ENCODE measurements at places on chromosomes 2 and 18.

DNA sequence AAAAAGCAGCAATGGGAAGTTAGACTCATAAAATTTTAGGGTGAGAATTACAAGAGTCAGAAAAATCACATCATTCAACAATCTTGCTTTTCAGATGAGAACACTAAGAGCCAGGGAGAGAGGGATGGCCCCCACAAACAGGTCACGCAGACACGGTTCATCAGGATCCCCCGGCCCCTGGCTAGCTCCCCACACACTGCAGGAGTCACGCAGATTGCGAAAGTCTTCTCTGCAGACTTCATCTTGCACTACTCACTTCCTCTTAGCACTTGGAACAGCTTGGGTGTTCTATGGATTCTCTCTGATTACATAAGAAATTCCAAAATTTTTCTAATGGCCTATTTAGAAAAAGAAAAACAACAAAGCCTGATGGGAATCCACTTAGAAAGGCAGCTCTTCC, 21.6 kb upstream of the SULT1C2 start:
- DNase-seq: no peak

GRCh38 chr18:10465174-10465939, 10.9 kb downstream of the APCDD1 start:
- DNase-seq: no peak

- no peak for DNase-seq
Observed at GRCh38 chr2:33371304-33372090, 105.0 kb upstream of the RASGRP3 start.

GRCh38 chr2:39024833-39025232, 96.0 kb downstream of the SOS1 start:
- no peak for DNase-seq

DNA sequence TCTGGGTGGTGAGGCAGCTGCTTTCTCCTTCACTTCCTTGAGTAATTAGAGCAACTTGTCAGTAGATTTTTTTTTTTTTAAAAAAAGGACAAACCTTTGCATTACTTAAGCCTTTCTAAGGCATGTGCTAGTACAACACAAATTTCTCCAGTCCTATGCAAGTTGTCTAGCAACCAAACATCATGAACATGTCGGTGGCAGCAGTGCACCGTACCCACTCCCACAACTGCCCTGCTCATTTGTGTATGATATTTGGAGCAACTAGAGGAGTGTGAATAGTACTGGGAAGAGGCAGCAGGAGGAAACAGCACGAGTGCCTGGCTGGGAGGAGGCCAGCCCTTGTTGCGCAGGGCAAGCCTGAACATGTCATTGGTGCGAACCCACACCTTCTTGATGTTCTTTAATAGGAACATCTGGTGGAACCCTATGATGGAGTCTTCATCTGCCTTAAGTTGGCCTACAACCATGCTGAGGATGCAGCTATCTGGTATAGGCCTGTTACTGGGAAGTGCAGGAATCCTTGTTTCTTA, 238.3 kb downstream of the TDRD15 start:
- no peak for DNase-seq

DNA sequence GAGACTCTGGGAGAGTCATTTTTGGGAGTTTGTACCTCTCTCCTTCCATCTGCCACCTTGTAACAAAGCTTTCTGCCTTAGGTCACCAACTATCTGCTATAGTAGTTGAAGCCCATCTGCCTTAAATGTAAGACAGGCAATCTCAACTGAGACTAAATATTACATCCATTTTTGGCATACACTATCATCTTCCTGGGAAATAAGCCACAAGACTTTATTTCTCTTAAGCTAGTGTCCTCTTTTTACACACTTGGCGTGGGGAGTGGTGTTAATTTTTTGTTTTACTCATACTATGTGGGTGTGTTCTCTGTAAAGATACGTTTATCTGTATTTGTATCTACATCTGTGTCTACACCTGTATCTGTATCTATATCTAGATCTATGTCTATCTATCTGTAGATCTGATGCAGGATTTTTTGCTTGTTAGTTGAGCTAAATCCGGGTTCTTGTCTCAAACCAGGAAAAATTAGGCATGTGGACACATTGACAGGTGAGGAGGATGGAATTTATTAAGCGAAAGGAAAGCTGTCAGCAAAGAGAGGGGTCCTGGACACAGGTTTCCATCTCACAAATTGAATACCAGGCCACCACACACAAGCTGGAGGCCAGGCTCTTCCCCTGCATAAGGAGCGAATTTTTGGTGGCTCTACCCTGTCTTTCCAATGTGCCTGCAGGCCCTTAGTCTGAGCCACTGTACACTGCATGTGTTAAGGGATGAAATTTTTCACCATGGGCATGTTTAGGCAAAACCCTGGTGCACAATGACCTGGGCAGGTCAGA, 64.8 kb upstream of the RND3 start:
- DNase-seq: no peak

DNA sequence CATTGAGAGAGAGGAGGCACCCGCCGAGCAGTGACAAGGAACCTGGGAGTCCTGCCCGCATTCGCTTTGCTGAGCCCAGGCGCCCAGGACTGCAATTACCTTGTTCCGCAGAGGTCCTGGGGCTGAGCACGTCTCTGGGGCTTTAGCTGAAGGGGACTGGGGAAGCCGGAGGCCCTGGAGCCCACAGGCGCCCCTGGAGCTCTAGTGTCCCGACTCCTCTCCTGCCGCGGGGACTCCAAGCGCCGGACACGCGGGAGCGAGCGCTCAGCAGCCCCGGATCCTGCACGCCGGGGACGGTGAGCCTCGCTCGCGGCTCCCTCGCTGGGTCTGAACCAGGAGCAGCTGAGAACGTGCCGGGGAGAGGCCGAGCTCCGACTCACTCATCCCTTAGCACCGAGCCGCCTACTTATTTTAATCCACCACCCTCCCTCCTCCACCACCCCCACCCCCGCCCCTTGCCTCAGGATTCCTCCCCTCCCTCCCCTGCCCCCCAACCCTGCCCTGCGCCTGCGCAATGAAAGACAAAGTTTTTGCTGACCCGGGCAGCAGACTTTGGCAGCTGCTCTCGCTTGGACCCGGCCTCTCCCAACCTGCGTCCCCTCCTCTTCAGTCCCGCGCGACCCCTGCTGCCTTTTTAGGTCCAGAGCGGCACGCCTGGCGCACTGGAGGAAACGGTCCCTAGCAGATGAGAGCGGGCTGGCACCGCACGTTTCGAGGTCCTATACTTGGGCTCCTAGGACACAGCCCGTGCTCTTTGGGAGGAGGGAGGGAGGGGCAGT, at the start of gene OSR1:
Gene OSR1 (minus strand): TSS at position 382 of the 779 bp plus-strand sequence. CDS start 4,818 bp downstream, outside the sequence.
- DNase-seq: no peak

- DNase-seq: no peak
Observed at GRCh38 chr2:186913870-186914269, 64.9 kb upstream of the ZSWIM2 start.

DNA sequence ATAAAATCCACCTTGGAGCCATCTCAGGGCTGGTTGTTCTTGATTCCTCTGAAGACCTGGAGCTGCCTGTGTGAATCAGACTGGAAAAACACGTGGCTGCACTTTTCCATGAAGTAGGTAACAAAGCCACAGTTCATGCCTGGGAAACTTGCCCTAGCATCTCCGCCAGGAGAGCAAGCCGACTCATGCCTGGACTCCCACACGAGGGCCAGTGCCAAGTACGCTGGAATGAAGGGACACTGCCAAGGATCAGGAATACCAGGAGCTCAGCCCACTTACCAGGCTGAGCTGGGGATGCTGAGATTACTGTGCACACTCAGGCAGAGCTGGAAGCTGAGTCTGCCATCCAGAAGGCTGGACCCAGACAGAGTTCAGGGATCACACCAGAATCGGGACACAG, 10.9 kb upstream of the FHL2 start:
- no peak for DNase-seq

GRCh38 chr2:175402571-175402970, 221.1 kb upstream of the ATP5MC3 start:
- DNase-seq: no peak

GRCh38 chr2:27596627-27597026, 13.8 kb downstream of the ZNF512 start:
- no peak for DNase-seq

DNA sequence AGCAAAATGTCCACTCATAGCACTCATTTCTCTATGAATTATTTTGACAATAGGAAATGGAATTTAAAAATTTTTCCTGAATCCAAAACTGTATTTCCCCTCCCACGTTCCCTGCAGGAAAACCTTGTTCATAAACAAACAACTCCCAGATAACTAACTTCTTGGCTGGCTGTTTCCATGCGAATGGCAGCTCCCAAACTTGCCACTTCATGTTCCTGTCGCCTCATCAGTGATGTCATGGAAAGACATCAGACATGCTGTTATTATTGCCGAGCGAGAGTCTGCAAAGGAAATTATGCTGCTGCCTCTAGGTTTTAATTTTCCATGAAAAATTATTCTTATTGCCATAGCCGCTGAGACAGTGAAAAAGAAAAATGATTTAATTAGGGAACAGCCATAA, 117.0 kb upstream of the RIOK3 start:
- DNase-seq: no peak

DNA sequence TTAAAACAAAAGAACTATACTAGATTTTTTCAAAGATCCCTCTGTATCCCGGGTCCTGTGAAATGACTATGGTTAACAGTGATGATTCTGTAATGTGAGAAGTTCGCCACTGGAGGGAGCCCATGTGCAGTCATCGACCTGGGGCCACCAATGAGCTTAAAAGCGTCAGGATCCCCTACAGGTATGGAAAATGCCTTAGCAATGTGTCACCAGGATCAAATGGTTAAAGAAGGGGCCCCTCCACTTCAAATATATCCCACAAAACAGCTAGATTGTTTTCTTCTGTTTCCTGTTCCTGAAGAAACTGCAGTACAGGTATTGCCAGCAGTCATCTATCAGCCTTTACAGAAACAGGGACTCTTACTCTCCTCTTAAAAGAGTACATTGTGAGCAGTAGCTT, 15.3 kb downstream of the CHRNA1 start:
- DNase-seq: peak; percentile 72

DNA sequence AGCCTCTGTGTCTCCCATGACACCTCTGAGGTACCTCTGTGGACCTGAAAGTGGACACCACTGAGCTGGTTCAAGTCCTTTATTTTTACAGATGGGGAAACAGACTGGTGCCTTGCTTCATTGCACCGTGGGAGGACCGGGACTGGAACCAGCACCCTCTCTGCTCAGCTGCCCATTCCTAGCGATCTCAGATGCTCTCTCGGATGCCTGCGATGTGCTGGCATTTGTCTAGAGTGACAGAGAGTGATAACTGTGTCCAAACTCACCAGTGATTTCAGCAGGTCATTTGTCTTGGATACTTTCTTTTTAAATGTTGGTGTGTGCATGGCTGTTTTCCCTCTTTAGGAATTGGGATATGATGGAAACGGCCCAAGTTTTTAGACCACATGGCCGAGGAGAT, 30.1 kb upstream of the LYPD6B start:
- no peak for DNase-seq

- no peak for DNase-seq
Observed at GRCh38 chr2:40470822-40471813, 19.2 kb upstream of the SLC8A1 start.

GRCh38 chr2:170155022-170155722, 22.8 kb upstream of the MYO3B start:
- no peak for DNase-seq

DNA sequence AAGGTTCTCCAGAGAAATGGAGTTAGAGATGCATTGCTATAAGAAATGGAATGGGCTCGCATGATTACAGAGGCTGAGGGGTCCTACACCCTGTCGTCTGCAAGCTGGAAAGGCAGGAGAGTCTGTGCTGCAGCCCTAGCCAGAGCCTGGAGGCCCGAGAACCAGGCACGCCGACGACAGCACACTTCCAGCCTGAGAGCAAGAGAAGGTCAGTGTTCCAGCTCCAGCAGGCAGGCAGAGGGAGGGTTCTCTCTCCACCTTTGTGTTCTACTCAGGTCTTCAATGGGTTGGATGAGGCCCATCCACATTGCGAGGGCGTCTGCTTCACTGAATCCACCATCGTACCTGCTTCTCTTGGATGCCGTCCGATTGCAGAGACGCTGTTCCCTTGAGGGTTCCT, 177.6 kb upstream of the HDAC4 start:
- DNase-seq: no peak

DNA sequence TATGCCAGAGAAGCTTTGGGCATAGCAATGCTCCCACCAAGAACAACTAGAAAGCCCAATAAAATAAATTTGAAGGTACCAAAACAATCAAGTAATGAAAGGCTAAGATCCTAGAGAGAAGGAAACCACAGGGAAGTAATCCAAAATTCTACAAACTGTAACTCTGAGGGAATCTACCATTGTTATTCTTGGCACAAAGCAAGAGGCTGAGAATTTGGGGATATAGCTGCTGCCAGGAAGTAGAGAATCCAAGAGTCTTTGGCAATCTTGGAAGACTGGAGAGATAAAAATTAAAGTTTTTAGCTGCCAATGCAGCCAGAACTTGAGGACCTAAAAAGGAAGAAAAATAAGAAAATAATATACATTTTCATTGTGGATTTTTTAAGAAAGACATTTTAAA, 68.5 kb downstream of the PIGN start:
- DNase-seq: no peak

DNA sequence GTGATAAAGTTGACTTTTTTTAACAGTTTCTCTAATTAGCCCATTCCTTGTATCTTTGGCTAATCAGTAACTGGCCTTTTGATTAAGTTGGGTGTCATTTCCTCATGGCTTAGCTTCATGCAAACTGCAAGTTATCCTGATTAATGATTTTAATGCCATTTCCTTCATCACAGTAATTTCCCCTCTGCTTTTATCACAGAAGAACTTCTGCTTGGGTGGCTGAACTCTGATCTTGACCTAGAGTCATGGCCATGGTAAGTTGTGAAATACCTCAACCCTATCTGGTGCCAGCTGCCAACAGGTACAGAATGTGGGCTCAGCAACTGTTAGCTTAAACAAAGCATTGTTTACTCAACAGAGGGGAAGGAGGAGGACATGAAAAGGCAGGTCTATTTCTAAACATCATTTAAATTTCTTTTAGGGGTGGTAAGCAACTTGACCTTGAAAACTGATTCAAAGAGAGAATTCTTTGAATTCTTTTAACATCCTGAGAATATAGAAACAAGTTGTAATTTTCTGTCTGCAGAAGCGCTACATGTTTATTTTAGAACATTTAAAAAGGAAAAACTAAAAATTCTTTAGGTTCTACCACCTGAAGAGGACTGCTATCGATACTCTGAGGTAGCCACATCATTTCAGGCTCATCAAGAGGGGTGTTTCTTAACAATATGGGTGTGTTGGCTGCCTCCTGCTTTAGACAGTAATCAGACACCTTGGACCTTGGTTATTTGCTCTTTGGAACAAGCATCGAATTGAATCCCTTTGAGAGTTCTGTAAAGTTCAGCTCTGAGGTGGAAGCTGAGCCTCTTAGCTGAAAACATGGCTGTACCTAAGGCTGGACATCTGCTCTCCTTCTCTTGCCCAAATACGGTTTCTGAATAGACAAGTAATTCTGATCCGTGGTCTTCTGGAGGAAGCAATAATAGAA, 39.7 kb downstream of the ANXA4 start:
- DNase-seq: no peak

DNA sequence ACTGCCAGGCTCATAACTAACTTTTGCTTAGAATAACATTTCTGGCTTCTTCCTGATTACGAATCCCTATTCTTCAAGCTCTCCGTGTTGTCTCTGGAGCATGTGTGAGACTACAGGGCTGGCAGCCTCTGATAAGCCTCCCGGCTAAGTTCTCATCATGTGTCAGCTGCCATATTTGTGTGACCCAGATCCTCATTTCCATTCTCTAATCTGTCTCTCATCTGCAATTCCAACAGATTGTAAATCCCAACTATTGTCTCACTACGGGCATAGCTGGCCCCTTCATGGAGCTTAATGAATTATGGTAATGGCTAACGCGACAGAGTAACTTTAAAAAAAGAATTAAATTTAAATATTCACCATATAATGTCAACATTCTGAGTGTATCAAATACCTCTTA, 165.4 kb downstream of the CMPK2 start:
- DNase-seq: no peak

GRCh38 chr2:6674381-6674780, 191.3 kb downstream of the CMPK2 start:
- no peak for DNase-seq

All from stimulated activated CD4-positive, alpha-beta T cell treated with anti-CD3 and anti-CD28 coated beads, Interleukin-12 subunit alpha, Interleukin-12 subunit beta, amount 100 ng/mL, for 24 hours (primary cell).